ENCODE measurements at places on chromosomes 16 and 17.

DNA sequence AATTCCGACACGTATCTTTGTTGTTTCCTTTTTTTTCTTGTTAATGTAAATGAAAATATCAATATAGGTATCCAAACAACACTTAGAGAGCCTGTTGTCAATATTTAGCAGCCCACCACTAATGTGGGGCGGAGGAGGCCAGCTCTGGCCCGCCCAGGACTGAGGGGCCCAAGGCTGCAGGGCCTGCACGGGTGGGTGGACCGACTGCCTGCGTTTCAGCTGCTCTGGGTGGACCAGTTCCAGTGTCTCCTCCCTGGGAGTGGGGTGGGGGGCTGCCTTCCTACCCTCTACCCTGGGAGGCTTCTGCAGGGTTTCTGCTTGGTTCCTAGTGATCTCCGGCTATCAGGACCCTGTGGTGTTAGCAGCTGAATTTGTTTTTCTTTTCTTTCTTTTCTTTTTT is 15.9 kb upstream of the ADGRG1 start:
- DNase-seq: no peak

- DNase-seq: no peak
Measured at GRCh38 chr17:77925831-77926543, 32.5 kb upstream of the TNRC6C start.

DNA sequence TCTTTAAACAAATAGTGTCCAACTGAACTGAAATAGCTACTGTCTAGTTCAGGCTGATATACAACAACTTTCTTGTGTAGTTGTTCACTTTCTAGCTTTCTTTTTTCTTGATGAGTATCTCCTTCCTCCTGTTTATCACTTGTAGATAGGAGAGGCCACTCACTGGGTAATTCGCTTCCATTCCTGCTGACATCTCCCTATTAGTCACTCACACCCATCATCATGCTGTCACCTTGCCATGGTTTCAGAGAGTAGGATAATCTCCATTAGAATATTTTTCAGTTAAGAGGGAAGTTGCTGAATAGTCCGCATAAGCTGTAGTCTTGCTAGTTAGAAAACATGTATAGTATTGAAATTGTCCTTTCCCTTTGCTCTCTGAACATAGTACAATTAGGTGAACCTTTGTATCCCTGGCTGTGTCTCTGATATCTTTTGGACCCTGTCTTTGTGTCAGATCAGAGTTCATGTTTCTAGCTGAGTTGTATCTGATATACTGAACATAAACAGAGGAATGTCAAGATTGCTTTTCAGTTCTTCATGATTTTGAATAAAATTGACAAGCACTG is 64.4 kb upstream of the RASL10B start:
- no peak for DNase-seq

DNA sequence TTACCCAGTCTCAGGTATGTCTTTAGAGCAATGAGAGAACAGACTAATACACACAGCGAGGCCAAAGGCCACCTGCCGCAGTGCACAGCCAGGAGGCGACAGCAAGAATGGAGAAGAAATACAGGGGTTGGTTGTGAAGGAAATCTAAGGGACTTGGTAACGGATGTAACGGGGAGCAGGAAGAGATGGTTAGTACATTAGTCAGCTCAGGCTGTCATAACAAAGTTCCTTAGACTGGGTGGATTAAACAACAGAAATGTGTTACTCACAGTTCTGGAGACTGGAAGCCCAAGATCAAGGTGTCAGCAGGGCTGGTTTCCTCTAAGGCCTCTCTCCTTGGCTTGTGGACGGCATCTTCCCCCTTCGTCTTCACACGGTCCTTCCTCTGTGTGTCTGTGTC is 47.1 kb downstream of the TVP23C start:
- no peak for DNase-seq

GRCh38 chr16:1057252-1057932 is 15.2 kb upstream of the SSTR5 start:
- DNase-seq: peak; percentile 23

DNA sequence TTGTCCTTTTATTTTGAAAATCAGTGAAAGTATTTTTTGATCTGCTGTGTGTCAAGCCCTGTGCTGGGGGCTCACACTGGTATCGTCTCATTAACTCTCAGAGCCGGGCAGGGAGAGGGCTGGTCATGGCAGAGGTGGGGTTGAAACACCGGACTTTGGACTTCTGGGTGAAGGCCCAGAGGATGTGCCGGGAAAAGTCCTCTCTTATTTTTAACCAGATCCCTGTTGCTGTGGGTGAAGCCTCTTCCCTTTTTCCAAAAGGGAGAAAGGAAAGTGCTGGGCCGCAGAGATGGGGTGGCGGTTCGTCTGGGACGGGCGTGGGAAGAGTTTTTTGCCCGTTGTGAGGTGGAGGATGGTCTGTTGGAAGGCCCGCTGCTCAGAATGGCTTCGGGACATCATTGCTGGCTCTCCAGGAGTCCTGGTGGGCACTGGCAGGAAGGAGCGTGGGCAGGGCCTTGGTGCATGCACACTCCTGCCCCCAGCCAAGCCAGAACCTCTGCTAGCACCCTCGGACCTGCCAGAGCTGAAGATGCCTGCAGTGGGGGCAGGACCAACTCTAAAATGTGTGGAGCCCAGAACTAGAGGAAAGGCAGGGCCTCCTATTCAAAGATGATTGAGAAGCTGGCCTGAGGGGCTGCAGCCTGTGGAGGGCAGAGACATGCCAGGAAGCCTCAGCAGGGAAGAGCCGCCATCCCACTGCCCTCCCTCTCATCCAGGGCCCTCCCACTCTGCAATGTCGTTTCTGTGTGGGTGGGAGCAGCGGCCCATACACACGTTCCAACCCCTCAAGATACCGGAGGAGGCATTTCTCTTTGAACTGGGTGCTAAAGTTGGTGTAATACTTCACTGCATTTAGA is 213.2 kb downstream of the CCDC182 start:
- DNase-seq: no peak

DNA sequence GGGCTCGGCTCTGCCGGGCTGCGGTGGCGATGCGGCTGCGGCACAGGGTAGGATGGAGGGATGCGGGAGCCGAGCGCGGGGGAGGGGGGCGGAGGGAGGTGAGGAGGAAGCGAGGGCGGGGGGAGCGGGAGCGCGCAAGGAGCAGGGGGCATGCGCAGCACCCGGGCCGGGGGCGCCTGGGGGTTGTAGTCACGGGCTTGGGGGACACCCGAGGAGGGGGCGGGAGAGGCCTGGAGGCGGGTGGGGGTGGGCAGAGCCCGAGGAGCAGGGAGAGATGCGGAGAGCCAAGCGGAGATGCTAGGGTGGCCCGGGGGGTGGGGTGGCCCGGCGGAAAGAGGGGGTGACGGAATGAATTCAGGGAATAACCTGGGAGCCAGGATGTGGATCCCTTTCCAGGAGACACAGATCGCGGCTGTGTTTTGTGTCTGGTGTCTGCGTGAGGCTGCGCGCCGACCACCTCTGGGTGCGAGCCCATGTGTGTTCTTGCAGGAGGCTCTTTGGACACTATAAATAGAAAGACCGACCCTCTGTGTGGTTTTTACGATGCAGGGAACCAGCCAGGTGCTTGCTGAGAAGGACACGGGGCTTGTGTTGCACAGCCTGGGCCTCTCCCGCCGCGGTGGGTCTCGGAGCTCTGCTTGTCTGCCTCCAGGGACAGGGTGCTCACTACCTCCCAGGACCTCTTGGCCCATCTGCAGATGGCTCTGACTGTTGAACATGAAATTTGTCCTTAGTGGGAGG is at the start of gene STX1B:
STX1B (minus strand) TSS at position 54 of the 741 bp plus-strand sequence. CDS start 242 bp downstream, outside the sequence.
- no peak for DNase-seq

- no peak for DNase-seq
Measured at GRCh38 chr16:31714903-31715504, 158.6 kb upstream of the ZNF267 start.

DNA sequence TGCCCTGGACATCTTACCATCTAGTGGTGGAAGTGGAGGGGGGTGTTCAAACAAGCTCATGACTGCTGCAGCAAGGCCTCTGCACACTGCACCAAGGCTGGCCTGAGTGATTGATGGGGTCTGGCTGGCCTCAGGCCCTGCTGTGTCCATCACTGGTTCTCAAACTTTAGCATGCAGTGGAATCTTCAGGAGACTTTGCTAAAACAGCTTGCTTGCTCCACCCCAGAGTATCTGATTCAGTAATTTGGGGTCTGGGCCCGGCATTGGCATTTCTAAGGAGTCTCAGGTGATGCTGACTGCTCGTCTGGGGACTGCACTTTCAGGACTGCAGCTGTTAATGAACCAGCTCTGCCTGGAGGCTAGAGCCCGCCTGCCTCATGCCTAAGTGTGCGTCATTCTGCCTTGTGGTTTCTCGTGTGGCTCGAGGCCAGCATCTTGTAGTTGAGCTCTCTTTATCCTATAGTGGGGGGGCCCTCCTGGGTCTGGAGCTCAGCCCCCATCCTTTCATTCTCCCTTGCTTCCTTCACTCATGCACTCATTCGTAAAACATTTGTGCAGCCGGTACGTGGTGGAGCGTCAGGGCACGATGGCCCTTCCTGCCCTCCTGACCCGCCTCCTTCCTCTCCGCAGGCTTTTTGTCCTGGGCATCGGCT is 4.1 kb downstream of the MGAT5B start:
- no peak for DNase-seq

DNA sequence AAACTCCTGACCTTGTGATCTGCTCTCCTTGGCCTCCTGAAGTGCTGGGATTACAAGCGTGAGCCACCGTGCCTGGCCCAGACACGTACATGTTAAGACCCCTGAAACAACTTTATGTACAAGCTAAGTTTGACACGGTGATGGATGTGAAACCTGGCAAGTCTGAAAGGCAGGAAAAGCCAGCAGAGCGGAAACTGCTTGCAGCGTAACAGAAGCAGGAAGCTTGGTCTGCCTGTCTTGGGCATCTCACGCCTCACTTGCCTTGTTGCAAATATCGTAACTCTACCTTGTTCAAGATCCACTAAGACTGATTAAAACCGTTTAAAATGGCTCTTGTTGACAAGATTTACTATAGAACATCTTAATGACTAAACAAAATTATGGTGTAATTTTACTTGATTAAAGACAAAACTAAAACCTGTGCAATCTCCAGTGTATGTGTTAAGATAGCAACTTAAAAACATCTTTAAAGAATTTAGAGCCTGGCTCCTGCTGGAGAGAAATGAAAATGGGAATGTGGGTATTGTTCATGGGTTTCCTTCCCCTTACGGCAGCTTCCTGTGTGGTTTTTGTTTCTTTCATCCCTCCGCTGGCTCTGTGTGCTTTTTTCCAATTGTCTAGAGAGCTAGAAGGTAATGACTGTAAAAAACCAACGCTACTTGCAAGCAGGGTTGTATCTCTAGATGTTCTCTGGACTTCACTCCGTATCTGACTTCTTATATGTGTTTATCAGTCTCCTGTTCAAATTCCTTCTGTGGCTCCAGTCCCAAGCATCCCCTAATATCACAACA is 477.6 kb downstream of the XYLT1 start:
- no peak for DNase-seq

GRCh38 chr17:81176666-81177065 is 10.6 kb upstream of the AATK start:
- DNase-seq: no peak

DNA sequence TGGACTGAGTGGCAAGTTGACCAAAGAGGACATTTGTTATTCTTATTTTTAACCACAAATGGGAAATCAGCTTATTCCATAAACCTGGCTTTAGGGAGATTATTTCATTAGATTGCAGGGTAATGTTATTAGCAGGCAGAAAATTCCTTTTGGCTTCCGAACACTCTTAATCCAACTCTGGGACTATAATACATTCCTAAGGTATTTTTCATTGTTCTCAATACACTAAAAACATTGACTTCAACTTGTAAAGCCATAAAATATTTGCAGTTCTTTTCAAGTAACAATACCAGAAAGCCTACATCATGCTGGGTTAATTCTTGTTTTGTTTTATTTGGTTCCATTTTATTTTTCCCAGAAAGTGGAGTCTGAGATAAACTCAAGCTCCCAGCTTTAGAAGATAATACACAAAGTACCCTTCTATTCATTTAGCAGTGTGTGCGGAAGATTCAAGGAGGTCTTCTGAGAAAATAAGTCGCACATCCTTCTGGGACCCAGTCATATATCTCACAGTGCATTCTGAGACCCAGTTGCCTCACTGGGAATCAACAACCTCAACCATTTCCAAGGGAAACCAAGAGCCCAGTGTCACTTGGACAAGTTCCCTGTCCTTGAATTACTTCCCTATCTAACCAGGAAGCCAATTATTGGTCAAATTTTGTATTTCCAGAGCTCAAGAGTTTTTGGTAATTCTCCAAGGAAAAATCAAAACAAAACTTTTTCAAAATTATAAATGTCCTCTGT is 389.6 kb upstream of the DYNLRB2 start:
- no peak for DNase-seq

- no peak for DNase-seq
Measured at GRCh38 chr16:4762205-4762604, 4.8 kb downstream of the ZNF500 start.

DNA sequence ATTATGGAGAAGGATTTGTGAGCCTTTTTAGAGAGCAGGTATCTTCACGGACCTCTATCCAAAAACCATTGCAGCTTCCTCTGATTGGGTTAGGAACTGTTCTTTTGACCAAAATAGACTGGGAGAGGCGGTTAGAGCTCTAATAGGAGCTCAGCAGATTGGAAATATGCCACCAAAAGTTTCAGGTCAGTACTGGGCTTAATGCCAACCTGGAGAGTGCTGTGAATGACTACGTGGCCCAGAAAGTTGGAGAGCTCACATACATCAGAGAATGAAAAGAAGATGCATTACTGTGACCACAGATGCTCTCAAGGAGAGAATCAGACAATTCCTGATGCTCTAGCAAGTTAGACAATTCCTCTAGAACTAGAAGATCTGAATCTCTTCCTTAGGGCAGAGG is 86.5 kb downstream of the ABCA8 start:
- DNase-seq: no peak

DNA sequence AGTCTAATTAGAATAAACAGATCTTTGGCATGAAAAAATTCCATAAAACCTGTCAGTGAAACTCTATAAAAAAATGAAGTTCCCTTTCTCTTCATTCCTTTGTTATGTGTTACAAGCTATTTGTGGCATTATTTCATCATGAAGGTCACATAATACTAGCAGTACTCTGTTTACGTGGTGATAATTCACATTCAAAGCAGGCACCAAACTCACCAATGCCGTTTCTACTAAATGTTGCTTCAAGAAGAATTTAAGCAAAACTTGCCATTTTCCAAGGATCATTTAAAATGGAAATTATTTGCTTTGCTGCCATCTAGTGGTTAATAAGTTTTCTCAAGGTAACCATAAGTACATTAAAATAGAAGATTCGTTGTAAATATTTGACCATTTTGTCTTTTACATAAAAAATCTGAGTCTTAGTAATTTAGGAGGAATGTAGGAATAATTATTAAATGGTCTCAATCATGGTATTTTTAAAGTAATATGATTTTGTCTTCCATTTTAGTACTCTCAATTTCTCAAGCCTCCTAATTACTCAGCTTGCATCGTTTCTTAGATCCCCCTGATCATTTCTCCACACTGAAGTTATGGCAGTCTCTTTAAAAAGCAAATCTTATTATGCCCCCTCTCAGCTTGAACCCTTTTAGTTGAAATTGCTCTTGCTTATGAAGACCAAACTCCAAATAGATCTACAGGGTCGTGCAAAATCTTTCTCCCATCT is 80.8 kb downstream of the OMG start:
- DNase-seq: no peak

- DNase-seq: no peak
Measured at GRCh38 chr17:81184555-81184954, 18.5 kb upstream of the AATK start.

GRCh38 chr17:47952171-47953021 is 5.3 kb downstream of the PRR15L start:
- no peak for DNase-seq

Data from activated CD4-positive, CD25-positive, alpha-beta regulatory T cell treated with anti-CD3 and anti-CD28 coated beads, Interleukin-2, amount 50 U/mL, for 16 hours (primary cell).